ENCODE measurements at places on chromosomes 5 and 9.

DNA sequence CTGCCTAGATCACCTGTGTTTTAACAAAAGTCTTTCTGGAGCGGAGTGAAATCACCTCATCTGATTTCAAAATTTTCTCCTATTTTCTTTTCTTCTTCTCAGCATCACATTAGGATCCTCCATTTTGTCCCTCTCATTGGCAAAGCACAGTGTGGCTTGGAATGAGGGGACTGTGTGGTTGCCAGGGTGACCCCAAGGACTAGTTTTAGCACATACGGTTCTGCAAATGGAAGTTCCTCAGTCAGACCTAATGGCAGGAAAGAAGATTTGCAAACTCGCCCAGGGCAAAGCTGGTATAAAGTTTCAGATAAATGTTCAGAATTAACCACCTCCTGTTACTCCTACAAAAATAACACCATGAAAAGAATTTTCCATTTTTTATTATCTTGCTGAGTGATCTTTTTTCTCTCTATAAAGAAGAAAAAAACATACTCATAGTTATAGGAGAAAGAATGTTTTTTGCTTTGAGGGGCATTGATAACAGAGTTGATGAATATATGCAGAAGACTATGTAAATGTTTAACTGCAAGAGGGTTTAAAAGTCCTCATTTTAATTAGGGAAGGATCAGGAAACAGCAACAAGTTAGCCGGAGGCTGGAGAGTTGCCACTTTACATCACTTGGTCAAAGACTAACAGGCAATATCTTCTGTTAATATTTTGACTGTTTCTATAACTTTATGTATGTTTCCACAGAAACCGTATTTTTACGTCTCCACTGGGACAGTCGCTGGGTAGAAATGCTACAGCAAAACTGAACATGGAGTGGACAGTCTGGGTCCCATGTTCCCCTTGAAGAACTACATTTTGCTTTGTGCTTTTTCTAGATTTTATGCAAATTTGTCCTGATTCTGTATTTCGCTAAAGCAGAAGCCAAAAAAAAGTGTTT, 257.8 kb downstream of the NR2F1-AS1 start:
- DNase-seq: no peak

DNA sequence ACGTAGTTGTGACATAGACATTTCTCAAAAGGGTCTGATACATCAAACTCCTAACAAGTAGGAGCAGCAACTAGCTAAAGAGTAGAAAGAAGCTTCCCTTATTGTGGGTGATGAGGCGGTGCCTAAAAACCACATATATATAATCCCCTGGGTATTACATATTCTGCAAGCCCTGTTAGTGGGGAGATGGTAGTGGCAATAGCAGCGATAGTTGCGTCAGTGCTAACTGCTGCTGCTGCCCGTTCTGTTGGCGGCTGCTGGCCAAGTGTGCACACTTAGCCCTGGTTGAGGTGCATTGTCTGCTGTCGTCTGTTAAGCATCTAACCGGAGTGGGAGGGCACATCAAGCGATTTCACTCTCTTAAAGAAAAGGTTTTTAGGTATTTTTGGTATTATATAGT, 35.8 kb downstream of the VLDLR start:
- DNase-seq: peak; percentile 15

DNA sequence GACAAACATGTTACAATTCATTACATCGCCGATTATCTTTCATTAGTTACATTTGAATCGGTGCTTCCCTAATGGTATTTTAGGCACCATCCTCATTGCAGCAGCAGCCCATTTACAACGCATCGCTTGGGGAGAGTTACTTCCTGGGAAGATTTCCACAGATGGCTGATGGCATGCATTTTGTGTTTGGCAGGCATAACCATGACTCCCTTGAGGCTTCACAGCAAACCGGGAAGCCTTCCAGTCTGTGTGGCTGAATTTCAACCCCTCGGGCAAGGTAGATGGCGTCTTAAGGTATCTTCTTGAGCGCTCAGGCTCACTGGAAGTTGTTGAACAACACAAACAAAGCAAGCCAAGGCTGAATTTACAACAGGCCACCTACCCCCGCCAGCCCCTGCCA, 1.6 kb upstream of the DNAH5 start:
- no peak for DNase-seq

- DNase-seq: no peak
These were observed 13.5 kb downstream of the ZFP37 start for GRCh38 chr9:113042884-113043657.

DNA sequence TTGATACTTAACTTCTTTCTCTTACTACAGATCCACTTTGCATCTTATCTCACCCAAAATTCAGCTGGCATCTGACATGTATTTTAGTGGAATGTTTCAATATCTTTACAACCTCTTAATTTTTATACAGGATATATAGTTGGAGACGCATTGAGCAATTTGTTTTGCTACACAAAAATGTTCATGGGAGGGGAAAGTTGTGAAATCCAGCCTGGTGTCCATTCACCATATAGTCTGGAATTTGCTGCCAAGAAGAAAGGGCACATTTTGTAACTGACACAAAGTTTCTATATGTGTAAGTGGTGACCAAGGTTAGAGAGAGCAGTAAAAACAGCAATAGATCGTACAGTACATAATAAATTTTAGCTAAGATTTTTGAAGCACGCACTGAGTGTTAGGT, 14.0 kb upstream of the CHD1 start:
- no peak for DNase-seq

DNA sequence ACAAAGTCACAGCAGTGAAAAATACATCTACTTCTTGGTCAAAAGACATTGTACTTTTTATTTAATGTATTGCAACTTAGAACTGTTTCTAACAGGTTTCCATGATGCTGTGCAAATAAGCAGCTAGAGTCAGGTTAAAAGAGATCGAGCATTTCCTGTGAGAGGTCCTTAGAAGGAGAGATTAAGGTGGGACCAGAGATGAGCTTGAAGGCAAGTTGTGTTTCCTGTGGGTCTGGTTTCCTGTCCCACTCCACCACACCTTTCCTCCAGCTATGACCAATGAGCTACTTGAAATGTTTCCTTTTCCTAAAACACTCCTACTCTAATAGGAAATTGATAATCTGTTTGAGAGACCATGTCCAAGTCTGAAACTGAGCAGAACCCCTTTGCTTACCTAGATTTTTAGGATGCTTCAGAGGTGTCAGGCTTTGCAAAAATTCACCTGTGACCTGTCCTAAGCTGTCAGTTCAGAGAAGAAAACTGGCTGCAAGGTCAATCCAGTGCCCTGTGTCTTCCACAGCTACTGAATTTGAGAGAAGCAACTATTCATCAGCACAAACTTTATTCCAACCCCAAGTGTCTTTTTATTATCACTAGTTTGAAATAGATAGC, 13.1 kb upstream of the RLN1 start:
- DNase-seq: no peak

Data from activated CD8-positive, alpha-beta memory T cell treated with anti-CD3 and anti-CD28 coated beads, Interleukin-2, amount 50 U/mL, for 4 hours (primary cell).